ENCODE measurements at places on chromosomes 13 and 19.

DNA sequence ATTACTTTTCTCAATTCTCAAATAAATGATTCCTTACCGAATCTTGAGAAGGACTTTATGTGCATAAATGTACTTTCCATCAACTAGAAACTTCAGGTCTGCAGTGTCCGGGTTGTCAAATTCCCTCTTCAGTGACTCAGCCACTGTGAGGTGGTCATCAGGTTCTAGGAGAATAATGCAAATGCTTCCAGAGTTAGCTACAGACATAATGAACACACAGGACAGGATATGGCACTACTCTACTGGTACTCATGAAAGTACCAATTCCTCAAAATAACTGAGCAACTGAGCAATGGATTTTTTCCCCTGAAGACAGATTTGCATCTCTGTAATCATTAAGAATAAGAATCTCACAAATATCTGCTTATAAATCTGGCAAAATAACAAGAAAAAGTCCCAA lies 31.2 kb downstream of the RCBTB2 start:
- no peak for DNase-seq

- no peak for DNase-seq
These were observed 997 bp upstream of the CACNG8 start for GRCh38 chr19:53961523-53962356.

DNA sequence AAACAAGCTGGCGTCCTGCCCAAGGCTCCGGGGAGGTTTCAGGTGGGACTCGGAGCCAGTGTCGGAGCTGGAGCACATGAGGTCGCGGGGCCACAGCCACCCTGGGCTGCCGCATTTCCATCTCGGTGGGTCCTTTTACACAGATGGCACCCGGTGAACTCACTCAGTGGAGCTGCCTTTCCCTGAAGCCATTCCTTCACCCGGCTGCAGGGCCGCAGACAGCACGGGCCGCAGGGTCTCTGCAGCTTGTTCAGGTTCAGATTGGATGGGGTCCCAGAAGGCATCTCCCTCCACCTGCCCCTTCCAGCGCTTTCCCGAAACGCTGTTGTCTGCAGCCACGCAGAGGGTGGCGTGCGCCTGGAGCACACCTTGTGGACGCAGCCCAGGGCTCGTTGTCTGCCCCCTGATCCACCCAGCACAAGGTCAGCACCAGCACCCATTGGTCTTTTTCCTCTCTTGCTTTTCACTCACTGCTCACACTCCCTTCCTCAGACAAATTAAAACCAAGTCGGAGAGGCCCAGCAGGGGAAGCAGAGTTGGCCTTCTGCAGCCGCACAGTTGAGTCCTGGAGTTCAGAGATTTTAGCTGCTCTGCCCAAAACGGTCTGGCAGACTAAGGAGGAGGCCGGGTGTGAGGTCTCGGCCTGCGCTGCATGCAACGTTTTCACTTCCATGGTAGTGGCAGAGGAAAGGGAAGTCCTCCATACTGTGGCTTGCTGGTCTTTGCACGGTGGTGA lies 18.1 kb downstream of the MCF2L start:
- no peak for DNase-seq

- DNase-seq = no peak
These were observed 249.6 kb downstream of the TDRD3 start for GRCh38 chr13:60646620-60647019.

GRCh38 chr19:33346665-33347064 lies 26.8 kb upstream of the CEBPG start:
- no peak for DNase-seq

DNA sequence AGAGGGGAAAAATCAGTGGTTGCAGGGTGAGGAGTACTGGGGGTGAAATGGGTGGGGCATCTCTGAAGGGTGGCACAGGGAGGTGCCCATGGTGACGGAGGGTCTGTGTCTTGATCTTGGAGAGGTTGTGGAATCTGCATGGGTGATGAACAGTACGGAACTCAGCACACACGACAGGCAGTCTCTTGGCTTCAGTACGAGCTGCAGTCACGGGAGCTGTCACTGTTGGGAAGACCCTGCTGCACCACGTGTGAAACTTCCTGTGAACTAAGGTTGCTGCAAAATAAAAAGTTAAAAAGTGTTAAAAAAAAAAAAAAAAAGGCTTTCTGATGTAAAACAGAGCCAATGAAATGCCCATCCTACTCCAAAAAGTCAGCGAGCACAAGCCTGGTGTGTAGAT lies 34.3 kb downstream of the TEX29 start:
- no peak for DNase-seq

DNA sequence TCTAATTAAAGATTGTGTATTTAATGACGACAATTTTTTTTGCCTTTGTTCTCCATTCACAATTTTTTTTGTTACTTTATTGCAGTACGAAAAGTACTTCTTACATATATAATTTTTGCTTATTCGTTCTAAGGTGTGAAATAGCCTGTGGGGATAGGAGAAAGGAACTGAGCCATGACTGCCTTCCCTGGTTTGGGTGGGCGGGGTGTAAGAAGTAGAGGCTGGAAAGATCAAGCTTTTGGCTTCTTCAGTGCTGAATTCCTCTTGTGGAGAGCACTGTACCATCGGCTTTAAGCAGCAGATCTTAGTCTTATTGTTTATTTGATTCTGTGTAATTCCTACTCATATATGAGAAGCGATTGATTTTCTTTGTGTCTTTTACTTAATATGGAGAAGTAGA lies 115.8 kb downstream of the NBEA start:
- no peak for DNase-seq

- DNase-seq = no peak
These were observed 1333.1 kb downstream of the EFNB2 start for GRCh38 chr13:105202354-105202753.

GRCh38 chr13:107067381-107067780 lies 499.4 kb upstream of the ARGLU1 start:
- no peak for DNase-seq

DNA sequence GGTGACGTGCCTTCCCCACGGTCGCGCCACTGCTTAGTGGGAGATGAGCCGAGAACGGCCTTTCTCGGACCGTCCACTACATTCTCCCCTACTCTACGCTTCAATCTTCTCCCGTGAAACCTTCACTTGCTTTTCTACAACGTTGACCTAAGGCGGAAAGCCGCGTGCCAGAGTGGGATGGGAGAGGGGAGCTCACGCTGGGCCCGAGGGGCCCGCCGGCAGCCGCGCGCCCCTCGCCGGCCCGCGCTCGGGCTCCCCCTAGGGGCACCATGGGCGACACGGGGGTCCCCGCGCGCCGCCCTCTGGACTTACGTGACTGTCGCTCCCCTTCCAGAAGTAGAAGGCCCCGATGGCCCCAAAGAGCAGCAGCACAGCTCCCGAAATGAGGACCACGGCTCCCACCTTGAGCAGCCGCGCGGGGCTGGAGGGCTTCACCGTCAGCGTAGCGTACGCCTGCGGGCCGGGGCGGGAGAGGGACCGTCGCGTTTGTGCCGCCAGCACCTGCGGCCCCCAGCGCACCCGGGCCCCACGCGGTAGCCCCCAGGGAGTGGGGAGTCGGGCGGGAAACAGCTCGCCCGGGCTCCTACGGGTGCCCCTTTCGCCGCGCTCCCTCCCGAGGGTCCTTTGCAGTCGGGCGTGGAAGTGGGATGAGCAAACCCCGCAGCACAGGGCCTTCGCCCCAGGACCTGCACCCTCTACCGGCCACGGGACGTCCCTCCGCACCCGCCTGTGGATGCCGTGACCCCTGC lies 727 bp downstream of the CNMD start:
- DNase-seq = no peak

- DNase-seq = no peak
These were observed 94.1 kb upstream of the STARD13 start for GRCh38 chr13:33379608-33380007.

- no peak for DNase-seq
These were observed 261.6 kb downstream of the GPC5 start for GRCh38 chr13:91660076-91660415.

DNA sequence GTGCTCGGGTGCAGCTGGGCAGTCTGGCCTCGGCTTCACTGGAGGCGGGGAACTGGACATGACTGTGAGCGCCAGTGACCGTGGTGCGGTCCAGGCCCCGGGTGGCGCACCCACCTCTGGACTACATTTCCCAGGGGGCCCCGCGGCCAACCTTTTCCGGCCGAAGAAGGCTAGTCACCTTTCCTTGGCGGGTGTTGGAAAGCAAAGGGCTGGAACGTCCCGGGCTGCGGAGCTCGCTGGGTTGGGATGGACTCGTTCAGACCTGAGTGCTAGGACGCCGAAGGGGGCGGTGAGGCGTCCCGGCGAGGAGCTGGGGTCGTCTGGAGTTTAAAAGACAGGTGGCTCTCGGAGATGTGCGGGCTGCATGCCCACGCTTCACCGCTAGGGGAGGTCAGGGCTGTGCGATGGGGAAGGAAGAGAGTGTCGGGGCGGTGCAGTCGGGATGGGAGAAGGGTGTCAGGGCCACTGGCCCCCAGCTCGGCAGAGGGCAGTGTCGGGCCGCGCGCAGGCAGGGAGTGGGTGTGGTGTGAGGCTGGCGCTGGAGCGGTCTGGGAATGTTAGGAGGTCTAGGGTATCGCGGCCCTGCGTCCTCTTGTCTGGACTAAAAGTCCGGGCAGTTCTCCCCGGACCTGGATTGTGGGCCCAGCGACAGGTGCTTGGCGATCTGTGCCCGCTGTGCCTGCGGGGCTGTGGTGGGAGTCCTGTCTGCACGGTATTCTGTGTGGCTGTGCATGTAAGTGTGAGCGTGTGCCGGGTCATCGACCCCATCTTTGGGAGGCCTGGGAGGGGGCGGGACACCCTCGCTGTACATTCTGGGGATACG lies 57.1 kb downstream of the ZNF568 start:
- DNase-seq = no peak

DNA sequence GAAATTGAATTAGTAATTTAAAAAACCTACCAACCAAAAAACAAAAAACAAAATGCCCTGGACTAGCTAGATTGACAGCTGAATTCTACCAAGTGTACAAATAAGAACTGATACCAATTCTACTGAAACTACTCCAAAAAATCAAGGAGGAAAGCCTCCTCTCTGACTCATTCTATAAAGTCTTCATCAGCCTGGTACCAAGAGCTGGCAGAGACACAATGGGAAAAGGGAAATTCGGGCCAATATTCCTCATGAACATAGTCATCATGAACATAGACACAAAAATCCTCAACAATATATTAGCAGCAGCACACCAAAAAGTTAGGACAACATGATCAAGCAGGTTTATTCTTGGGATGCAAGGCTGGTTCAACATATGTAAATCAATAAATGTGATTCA lies 2667.7 kb upstream of the PCDH20 start:
- DNase-seq = no peak

- DNase-seq = no peak
These were observed 8.1 kb downstream of the BEST2 start for GRCh38 chr19:12759686-12760085.

GRCh38 chr19:31372246-31372781 lies 23.1 kb upstream of the TSHZ3 start:
- no peak for DNase-seq

- no peak for DNase-seq
These were observed 918.8 kb upstream of the MIR17HG start for GRCh38 chr13:90428522-90429210.

DNA sequence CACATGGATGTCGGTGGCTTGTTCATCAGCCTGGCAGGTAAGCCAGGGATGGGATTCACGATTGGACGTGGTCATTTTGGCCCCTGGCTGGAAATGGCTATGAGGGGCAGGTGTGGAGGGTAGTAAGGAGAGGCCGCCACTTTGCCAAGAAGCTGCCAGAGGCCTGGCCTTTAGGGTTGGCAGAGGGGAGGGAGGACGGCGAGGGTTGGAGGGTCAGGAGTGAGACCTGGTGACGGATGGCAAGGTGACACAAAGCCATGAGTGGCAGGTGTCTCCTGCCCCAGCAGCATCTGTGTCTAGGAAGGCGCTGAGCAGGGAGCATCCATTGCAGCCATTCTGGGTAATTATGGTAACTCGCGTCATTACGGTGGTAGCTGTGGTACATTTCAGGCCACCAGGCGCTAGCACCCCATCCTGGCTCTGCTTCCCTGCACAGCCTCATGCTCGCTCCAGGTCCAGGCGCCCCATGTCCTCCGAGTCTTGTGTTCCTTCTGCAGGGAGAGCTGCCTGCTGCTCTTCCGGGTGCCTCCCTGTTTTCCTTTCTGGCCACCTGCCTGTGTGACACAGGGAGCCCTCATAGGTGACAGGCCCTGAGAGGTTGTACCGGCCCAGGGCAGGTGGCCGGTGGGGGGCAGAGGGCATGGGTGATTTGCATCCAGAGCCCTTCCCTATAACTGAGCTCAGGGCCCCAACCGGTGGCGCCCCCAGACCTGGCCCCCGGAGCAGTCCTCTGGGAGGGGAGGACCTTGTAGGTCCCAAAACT lies 4.2 kb downstream of the SSBP4 start:
- DNase-seq = no peak

DNA sequence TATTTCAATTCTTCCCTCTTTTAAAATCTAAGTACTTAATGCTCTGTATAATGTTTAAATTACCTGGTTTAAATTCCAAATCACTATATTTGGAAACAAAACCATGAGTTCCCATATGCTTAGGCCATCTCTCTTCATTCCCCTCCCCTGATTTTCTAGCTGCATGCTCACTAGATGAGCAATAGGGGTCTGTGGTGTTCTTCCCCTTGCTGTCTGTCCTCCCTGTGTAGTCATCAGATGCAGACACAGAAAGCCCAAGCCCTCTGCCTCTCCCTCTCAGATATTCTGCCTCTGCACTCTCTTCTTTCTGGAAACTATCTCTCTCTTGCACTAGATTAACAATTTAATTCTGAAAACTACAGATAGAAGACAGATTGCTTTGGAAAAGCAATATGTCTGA lies 1730.2 kb downstream of the OLFM4 start:
- DNase-seq = no peak

- DNase-seq = no peak
These were observed 91.1 kb downstream of the DNAJC15 start for GRCh38 chr13:43114504-43114903.

- DNase-seq = peak; percentile 60
These were observed 757 bp downstream of the CCDC124 start for GRCh38 chr19:17933414-17934129.

- DNase-seq = no peak
These were observed 80.3 kb upstream of the MRI1 start for GRCh38 chr19:13684021-13684420.

DNA sequence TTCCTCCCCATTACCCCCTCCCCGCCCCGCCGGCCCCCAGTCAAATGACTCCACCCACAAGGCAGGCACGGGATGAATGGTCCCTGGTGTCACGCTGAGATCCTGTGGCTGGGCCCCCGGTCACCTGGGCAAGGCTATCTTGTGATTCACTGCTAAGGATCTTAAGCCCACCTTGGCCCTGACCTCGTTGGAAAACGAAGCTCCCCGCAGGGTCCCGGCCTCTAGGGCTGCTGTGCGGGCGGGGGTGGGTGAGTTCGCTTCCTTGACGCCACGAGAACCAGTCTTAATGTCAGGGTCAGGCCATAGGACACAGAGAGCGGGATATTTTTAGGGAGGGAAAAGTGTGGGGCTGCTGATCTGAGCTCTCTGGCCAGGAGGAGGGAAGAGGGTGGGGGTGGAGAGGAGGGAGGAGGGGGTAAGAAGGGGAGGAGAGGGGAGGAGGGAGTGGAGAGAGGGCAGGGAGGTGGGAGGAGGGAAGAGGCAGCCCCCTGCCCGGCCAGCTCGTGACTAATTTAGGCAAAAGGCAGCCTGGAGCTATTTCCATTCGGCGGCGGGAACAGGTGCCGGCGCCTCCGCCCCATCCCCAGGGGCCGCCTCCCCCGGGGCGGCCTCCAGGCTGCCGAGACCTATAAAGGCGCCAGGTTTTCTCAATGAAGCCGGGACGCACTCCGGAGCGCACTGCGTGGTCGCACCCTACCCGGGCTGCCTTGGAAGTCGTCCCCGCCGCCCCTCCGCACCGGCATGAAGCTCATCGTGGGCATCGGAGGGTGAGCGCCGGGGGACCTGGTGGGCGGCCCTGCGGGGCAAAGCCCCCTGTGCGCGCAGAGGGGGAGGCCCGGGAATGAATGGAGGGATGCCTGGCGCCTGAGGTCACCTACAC lies at the start of gene NMRK2:
NMRK2 (plus strand) TSS at position 139 of the 880 bp plus-strand sequence; CDS start at position 742, 603 bp downstream.
- no peak for DNase-seq

- no peak for DNase-seq
These were observed 67.0 kb downstream of the URI1 start for GRCh38 chr19:30009013-30009412.
